ENCODE measurements at places on chromosomes 13 and 19.

- DNase-seq: peak; percentile 53
These were observed 21.9 kb downstream of the SMIM24 start for GRCh38 chr19:3458229-3459088.

GRCh38 chr19:35845215-35846037 lies 6.9 kb downstream of the NPHS1 start:
- peak; percentile 71 for DNase-seq

GRCh38 chr19:46906221-46906620 lies 45.4 kb downstream of the ARHGAP35 start:
- DNase-seq: no peak

- DNase-seq: no peak
These were observed 1.1 kb downstream of the TRIM13 start for GRCh38 chr13:49997955-49998354.

GRCh38 chr13:35157143-35157755 lies 215.2 kb downstream of the NBEA start:
- peak; percentile 43 for DNase-seq

DNA sequence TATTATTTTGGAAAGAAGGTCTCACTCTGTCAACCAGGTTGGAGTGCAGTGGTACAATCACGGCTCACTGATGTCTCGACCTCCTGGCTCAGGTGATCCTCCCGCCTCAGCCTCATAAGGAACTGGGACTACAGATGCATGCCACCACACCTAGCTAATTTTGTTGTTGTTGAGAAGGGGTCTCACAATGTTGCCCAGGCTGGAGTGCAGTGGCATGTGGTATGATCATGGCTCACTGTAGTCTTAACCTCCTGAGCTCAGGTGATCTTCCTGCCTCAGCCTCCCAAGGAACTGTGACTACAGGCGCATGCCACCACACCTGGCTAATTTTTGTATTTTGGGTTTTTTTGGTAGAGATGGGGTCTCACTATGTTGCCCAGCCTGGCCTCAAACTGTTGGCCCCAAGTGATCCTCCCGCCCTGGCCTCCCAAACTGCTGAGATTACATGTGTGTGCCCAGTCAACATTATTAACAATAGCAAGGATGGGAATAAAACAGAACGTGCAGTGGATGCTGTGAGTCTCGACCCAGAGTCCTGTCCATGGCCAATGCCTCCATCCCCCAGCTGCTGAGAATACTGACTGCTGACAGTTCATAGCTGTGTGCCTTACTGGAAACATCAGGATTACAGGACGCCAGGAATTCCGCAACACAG lies 5.4 kb upstream of the MBD3L3 start:
- no peak for DNase-seq

DNA sequence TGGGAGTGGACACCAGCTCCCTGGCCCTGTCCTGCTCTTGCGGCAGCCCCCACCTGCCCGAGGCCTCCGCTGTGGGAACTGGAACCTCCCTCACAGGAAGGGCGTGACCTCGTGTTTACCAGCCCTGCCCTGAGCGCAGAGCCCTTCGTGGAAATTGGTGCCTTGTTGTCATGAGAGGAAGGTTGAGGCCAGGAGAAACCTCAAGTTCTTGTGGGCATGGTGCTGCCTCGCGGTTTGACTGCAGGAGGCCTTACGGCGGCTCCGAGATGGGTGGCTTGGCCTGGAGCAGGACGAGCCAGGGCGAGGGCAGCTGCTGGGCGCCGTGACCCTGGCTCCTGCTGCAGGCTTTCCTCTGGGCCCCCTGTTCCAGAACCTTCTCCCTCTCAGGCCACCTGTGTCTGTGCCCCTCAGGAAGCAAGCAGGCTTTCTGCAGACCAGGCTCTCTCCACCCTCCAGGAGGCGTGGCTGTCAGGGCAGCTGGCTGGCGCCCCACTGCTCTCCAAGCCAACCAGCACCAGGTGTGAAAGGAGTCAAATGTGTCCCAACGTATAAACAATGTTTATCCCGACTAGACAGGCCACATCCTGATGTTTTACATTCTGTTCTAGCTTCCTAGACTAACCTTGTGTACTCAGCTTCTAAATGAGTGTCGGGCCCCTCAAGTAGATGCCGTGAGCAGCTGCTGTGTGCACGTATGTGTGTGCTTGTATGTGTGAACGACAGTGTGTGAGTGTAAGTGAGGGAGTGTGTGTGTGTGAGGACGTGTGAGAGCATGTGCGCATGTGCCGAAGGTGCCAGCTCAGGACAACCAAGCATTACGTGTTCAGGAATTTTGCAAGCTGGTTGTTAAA lies 10.4 kb upstream of the RASA3 start:
- peak; percentile 25 for DNase-seq

DNA sequence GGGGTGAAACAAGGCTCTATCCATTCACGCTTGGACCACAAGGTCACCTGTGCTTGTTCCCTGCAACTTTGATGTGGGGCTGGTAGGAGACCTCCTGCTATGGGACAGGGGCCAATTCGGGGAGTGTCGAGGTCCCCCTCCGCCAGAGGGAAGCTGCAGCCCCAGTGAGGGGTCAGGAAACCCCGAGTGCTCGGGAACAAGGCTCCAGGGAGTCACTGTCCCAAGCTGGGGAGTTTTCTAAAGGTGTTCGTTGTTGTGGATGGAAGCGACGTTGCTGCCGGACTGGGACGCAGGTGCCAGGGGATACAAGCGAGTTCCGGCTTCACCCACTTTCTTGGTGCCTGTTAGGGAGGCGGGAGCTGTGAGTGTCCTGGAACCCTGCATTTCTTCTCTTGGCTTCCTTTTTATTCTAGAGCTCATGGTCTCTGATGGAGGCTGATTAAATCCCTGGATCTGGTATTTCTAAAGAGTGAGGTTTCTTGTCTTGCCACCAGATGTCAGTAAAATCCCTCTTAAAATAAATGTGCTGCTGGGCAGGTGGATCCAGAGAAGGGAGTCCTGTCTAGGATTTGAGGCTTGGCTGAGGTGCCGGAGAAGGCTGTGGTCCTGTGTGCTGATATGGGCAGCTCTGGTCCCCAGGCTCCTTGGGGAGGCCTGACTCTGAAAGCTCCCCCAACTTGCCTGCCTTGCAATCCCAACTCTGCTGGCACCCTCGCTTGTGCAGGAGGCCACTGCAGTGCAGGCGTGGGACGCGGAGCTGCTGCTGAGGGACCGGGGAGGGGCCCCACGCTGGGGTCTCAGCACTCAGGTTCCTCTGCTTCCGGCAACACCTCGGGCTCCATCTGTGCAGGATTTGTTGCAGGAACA lies 153.9 kb downstream of the TEX29 start:
- DNase-seq: peak; percentile 75

- DNase-seq: no peak
These were observed 4.4 kb downstream of the HAS1 start for GRCh38 chr19:51719251-51719988.

- DNase-seq: no peak
These were observed 41.5 kb downstream of the ZNF787 start for GRCh38 chr19:56079609-56080008.

All from SK-N-SH (cell line).